ENCODE measurements at places on chromosomes 12 and 14.

DNA sequence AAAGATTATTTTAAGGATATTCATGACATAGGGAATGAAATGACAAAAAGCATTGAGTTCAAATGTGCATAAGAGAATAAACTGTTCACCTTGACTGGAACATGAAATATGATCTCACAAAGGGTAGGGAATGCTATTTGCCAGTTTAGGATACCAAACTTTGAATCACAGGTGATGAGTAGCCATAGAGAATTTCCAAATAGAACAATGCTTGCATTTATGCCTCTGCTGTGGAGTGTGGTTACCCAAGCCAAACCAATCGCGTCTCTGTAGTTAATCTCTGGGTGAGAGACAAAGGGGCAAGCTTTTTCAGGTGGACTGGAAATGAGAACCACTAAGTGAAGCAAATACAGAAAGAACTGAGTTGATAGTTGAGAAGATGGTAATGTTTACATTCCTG, 371.1 kb upstream of the RPL10L start:
- no peak for DNase-seq

DNA sequence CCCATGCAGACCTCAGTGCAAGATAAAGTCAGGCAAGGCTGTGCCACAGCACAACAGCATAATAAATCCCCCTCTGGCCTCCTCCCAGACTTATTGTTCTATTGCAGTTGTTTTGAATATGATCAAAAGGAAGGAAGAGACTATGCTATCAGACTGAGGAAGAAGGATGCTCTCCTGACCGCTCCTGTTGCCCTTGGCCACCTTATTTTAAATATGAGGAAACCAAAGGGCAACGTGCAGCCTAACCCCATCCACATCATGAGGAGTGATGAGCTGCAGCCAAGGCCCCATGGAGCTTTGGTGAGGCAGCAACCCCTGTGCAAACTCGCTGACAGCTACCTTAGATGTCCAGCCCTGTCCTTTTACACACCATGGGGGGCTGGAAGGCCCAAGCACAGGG, 291.7 kb downstream of the ZFP36L1 start:
- no peak for DNase-seq

GRCh38 chr14:62897771-62898170, 147.5 kb downstream of the KCNH5 start:
- DNase-seq, result no peak

- no peak for DNase-seq
Observed at GRCh38 chr14:23896609-23897153, 56.9 kb upstream of the DHRS4 start.

DNA sequence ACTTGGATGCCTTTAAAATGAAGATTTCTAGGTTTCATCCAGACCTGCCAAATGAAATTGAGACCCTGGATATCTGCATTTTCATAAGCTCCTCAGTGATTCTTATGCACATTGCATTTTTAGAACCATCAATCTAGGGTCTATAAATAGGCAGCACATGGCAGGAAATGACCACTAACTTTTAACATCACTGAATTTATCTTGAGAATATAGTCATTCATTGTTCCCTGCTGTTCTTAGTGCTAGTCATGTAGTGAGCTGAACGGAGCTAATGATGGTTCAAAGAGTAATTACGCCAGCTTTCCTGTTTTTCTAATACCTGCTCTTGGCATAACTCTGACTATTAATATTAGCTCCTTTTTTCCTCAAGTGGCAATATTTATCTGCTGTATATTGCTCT, 91.6 kb downstream of the TPH2 start:
- DNase-seq, result no peak

- DNase-seq, result no peak
Observed at GRCh38 chr14:52467515-52468266, 84.6 kb downstream of the TXNDC16 start.

- no peak for DNase-seq
Observed at GRCh38 chr12:93179792-93180191, 197.9 kb upstream of the NUDT4 start.

GRCh38 chr12:41108032-41108431, 80.1 kb upstream of the PDZRN4 start:
- no peak for DNase-seq

GRCh38 chr14:39694341-39694740, 262.1 kb upstream of the FBXO33 start:
- no peak for DNase-seq

DNA sequence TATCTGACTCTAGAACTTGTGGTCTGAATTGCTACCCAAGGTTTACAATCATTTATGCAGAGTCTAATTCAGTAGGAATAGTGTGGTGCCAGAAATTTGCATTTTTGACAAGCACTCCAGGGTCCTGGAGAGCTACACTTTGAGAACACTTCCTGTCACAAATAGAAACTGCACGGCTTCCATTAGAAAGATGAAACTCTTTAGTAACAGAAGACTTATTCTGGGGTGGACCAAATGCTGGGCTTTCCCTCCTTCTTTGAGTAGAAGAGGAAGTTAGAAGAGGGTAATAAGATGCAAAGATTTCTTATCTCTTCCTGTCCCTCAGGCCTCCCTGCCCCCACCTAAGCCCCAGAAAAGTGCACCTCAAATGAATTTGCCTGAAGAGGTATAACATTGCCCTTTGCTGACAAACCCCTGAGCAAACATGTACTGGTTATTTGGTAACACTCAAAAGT, 28.4 kb downstream of the DGLUCY start:
- DNase-seq, result no peak

All from psoas muscle (tissue), 8 donors.